Omental fat pad (tissue), 4 donors: ENCODE measurements at places on chromosomes 2 and 18. TPM values are rescaled to one million over a fixed set of nuclear protein-coding genes. Genes with fewer than 3 reads are reported as not detected.

DNA sequence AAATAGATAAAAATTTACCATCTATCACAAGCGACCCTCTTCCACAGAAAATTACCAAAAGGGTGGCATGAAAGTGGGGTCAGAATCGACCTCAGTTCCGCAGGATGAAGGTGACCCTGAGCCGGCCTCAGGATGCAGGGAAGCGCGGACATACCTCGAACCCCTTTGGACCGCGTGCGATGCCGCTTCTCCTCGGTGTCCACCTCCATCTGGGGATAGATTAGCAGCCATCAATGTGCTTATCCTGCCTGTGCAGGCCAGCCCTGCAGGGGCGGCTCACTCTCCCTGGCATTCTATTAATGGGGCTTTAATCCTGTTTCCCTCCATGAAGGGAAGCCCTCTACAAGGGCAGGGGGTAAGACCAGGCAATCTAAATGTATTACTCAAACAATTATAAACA, 235.3 kb upstream of the PXDN start:
- no peak for DNase-seq

Gene SLC19A3
- 150 TPM for total RNA-seq

GRCh38 chr18:65260030-65260429, 490.8 kb upstream of the CDH7 start:
- no peak for DNase-seq

DNA sequence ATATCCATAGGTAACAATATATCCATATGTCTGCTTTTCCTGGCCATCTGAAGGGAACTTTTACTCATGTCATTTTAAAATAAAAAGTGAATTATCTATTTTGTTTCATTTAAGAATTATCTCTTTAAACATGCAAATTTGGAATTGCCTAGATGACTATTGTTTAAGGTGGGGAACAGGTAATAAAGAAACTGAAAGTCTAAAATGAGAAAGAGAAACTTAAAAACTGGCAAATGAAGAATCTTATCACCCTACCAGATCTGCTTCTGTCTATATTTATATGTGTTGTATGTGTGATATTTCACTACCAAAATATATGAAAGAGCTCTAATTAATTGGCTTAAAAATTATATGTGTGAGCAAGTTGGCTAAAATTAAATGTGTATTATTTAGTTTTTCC, 243.2 kb upstream of the KCNH7 start:
- DNase-seq, result no peak

Gene FAM228A
- total RNA-seq, result 0.88 TPM

DNA sequence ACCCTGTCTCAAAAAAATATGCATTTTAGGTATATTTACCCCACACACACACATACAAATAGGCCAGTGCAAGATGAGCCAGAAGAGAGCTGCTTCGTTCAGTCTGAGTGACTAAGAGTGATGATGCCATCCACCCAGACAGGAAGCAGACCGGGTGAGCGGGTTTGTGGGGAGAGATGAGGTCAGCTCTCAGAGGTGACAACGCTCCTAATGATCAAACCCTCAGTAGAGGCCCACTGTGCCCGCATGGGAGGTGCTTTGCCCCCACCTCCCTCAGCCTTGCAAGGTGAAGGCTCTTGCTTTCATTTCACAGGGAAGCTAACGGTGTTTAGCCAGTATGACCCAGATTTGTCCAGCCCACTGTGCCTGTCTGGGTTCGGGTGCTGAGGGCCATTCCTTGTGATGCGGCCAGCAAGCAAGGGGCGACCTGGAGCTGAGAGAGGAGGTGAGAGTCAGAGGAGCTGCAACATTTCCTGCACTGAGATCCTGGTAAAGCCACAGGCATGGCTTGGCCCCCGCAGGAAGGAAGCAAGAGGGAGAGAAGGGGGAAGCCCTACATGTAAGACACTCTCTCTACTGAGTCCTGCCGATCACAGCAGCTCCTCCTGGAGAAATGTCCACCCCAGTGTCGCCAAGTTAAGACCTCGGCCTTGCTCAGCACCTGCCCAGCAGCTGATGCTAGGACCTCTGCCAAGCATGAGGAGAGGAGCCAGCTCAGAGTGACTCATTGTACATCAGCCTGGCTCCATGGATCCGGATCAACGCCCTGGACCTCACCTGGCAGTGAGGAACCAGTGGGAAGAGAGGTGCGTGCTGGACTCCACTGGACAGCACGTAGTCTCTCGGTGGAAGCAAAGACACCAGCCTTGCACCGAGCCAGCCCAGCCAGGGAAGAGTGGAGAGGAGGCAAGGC, 37.0 kb downstream of the NIFK start:
- DNase-seq, result no peak
